Uterine smooth muscle cell (primary cell): ENCODE measurements at places on chromosomes 11 and 22. TPM values are rescaled to one million over a fixed set of nuclear protein-coding genes. Genes with fewer than 3 reads are reported as not detected.

The MOV10L1 gene
- 1.7 and 5.1 TPM in 2 replicates for total RNA-seq

The KCNK4 gene
- not detected in 2 replicates for total RNA-seq

The NLRP14 gene
- 0.50 and 0.66 TPM in 2 replicates for total RNA-seq

The FOLR2 gene
- total RNA-seq = not detected in 2 replicates

The DAGLA gene
- 3.5 and 3.8 TPM in 2 replicates for total RNA-seq
